D341Med (cell line): ENCODE measurements at places on chromosomes 1 and 21.

DNA sequence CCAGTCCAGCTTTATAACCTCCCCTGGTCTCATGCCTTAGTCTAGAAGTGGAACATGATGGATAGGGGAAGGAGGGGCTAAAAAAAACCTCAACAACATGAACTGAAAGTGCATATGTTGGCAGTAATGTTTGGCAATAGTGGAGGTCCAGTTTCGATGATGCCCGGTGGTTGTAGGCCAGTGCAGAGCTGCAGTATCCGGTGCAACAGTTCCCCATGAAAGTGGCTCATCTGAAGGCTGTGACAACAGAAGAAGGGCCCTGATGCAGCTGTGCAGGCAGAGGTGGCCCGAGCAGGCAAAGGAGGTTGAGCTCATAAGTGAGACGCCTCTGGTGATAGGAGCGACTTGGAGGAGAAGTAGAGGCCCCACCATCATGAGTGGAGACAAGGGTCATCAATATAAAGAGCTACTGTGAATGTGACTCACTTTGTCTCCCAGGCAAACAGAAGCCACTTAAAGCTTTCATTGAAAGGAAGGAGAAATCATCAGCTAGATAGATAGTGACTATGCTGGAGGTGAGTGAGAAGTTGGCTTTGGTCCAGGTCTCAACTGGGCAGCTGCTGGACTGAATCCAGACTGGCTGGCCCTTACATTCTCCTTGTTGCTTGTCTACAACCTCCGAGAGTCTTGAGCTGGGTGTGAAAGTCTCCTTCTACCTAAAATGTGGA lies 10.2 kb upstream of the CREG1 start:
- DNase-seq: no peak

DNA sequence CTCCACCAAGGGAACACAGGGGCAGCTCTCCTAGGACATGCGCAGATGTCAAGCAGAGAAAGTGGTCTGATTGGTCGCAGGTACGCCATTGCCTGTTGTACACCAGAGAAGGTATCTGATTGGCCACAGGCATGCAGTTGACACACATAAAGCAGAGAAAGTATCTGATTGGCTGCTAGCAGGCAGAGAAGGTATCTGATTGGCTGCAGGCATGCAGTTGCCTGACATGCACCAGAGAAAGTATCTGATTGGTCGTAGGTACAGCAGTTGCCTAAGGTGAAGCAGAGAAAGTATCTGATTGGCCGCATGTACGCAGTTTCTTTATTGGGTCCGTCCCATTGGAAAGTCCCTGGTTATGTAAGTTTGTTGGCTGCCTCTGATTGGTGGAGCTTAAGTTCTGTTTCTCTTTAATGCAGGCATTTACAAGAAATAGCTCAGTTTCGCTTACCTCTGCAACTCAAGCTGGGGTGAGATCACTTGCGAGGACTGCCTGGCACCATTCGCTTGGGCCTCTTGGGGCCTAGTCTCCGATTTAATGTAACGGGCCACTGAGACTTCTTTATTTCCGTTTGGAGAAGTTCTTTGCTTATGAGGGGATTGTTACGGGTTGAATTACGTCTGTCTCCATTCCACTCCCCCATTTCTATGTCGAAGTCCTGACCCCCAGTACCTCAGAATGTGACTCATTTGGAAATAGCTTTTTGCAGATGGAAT lies 74.2 kb downstream of the SIK1 start:
- DNase-seq: no peak

DNA sequence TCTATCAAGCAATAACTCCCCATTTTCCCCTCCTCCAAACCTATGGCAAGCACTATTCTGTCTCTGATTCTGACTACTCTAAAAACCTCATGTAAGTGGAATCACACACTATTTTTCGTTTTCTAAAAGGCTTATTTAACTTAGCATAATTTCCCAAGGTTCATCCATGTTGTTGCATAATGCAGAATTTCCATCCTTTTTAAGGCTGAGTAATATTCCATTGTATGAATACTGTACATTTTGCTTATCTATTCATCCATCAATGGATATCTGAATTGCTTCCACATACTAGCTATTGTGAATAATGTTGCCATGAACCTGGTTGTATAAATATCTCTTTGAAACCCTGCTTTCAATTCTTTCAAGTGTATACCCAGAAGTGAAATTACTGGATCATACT lies 48.2 kb downstream of the TUT4 start:
- DNase-seq: no peak

DNA sequence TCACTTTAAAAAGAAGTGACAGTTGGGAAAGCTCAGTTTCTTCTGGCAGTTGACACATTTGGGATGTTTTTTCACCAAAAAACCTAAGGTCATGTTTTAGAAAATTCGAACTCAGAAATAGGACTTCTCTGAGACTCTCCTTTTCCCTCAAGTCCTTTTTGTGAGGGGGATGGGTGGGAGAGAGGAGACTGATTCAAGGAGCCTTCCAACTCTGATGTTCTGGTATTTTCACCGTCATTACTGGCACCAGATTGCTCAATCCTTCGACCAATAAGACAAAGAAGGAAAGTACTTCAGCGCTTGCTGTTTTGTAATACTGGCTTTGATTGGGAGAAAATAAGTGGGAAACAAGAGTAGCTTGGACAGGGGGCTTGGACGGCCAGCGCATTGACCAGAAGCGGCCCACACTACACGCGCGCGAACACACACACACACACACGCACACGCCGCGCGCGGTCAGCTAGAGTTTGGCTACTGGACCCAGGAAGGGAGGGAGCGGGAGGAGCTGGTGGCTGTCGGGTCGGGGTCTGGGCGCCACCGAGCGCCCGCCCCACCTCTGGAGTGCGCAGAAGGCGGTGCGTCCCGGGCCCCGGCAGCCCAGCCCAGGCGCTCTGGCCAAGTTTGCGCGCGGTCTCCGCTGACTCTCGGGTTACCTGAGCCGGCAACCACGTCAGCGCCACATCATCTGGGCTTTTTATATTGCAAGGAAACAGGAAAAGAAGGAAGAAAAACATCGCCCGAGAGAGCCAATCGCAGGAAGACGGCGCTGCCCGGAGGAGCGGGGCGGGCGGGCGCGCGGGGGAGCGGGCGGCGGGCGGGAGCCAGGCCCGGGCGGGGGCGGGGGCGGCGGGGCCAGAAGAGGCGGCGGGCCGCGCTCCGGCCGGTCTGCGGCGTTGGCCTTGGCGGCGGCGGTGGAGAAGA lies at the start of gene KCNK1:
TSS of gene KCNK1 (plus strand) at position 855 of the 921 bp plus-strand sequence. CDS start at position 921, 66 bp downstream.
- peak; percentile 65 for DNase-seq

- DNase-seq: peak; percentile 76
Observed at GRCh38 chr21:45011911-45012661, 62.3 kb upstream of the ADARB1 start.

GRCh38 chr21:26473471-26473870 lies 99.6 kb downstream of the CYYR1 start:
- no peak for DNase-seq

- no peak for DNase-seq
Observed at GRCh38 chr1:185376288-185376687, 59.2 kb upstream of the IVNS1ABP start.

- DNase-seq: no peak
Observed at GRCh38 chr1:61012341-61012761, 70.0 kb upstream of the NFIA start.

DNA sequence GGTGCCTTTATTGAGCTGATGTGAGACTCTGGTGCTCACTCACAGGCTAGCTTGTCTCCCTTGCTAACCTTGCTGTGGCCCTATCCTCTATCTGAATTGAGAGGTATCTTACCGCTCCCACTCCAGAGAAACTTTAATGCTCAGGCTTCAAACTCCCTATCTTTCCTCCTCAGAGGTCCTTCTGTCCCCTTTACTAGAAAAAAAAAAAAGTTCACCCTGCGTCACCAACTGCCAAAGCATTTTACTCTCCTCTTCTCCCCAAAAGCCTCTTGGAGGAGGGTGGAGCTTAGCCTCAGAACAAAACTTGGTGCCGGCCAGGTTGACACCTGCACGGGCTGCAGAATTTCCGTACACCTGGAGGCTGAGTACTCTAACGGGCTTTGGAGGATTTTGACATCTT lies 55.1 kb downstream of the ATP2B4 start:
- no peak for DNase-seq

- DNase-seq: no peak
Observed at GRCh38 chr1:113756461-113756860, 2.8 kb downstream of the PHTF1 start.

- peak; percentile 25 for DNase-seq
Observed at GRCh38 chr1:151807131-151807530, 1.9 kb upstream of the LINGO4 start.

GRCh38 chr1:49046305-49046704 lies 269.6 kb upstream of the BEND5 start:
- no peak for DNase-seq

- no peak for DNase-seq
Observed at GRCh38 chr1:8460132-8460544, 142.2 kb downstream of the SLC45A1 start.

- DNase-seq: no peak
Observed at GRCh38 chr1:3943806-3944577, 43.9 kb upstream of the C1orf174 start.
